ENCODE measurements at places on chromosomes 2 and 18. TPM values are rescaled to one million over a fixed set of nuclear protein-coding genes. Genes with fewer than 3 reads are reported as not detected.

- peak; percentile 47 for DNase-seq
Observed at GRCh38 chr2:206217743-206218142, 56.7 kb upstream of the ZDBF2 start.

GRCh38 chr18:32549248-32550110, 78.8 kb upstream of the GAREM1 start:
- peak; percentile 54 for DNase-seq

SLC5A7 gene
- total RNA-seq, result not detected

SPOPL gene
- total RNA-seq, result 11.5 TPM

DNA sequence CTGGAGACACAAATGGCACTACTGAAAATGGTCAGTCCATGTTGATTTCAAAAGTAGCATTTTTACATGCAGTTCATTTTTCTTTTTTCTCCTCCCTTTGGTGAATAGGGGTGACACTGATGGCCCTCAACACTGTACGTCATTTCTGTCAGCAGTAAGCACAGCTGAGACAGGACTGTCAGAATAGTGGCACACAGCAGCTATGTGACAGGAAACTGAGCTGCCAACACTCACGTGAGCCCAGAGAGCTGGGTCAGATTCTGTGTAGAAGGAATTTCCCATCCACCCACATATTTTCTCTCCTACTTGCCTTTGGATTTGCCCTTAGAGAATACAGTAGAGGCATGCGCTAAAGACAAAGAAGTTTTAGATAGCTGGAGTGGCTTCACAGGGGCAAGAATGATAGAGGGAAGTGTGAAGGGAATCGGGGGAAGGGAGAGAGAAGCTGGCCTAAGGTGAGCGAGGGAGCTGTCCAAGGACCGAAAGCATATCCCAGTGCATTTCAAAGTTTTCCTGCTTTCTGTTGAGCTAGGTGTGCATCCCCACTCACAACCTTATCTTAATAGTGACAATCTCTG, 476.6 kb downstream of the CNTNAP5 start:
- no peak for DNase-seq

EFHD1 gene
- total RNA-seq, result 0.95 TPM

DNA sequence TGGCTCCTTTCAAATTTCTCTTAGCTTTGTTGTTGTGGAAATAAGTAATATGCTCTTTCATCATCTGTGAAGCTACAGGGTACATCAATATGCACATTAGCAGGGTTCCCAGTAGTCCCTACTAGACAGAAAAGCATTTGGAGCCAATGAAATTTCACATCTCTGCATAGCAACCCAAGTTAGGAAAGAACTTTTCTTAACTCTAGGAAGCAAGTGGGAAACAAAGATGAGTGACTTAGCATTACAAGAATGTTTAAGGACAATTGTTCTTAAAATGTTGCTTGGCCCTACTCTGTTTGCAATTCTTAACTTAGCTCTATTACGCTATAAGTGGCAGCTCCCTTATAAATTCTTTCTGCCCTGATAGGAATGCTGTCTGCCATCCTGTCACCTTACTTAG, 39.6 kb downstream of the ZEB2 start:
- no peak for DNase-seq

DNA sequence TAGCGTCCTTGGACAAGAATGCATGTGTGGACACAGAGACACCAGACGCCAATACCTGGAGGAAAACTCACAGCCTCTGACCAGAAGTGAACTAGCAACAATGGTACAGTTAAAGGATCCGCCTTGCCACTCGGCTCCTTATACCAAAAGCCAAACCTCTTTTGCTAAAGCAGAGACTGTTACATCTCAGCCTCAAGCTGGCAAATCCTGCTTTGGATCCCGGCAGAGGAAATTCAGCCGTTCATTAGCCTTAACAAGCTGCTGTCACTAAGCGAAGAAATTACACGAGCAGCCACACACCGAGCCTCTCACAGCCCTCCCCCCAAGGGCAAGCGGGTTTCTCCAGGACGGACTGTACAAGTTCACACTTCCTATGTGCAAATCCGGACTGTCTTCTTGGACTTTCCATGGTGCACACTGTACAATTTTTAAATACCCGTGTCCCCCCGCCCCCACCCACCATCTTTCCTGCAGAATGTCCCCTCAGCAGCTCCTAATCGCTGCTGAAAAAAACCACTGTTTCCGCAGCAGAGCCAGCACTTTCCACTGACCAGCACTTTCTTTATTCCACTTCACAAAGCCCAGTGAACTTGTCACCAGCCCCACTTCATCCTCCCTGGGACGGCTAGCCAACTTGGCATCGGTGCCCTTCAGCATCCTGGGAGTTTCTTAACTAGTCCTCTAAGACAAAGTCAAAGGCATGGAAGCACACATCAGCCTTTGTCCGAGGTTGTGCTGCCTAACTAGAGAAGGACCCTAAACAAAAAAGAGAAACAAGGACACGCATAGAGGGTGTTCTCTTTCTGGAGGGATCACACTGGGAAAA, 1.5 kb downstream of the KLF7 start:
- DNase-seq, result peak; percentile 56

- DNase-seq, result no peak
Observed at GRCh38 chr2:10344105-10345066, 41.7 kb downstream of the HPCAL1 start.

GRCh38 chr2:26668856-26669750, 23.4 kb upstream of the KCNK3 start:
- no peak for DNase-seq

- DNase-seq, result no peak
Observed at GRCh38 chr2:208657468-208657867, 250.9 kb downstream of the PTH2R start.

- DNase-seq, result no peak
Observed at GRCh38 chr2:203694191-203694590, 12.2 kb upstream of the CD28 start.

- DNase-seq, result no peak
Observed at GRCh38 chr2:105824446-105824845, 79.7 kb downstream of the NCK2 start.

- DNase-seq, result no peak
Observed at GRCh38 chr2:156325688-156326525, 6.6 kb downstream of the NR4A2 start.

STARD6 gene
- total RNA-seq, result 0.11 TPM

- DNase-seq, result no peak
Observed at GRCh38 chr2:161173541-161174194, 13.4 kb downstream of the TANK start.

- DNase-seq, result no peak
Observed at GRCh38 chr2:38244301-38244700, 132.8 kb downstream of the ATL2 start.

PRKAG3 gene
- total RNA-seq, result not detected

GRCh38 chr2:34815052-34815741, 1216.1 kb upstream of the FAM98A start:
- no peak for DNase-seq

GRCh38 chr2:27281442-27281841, 787 bp upstream of the TRIM54 start:
- DNase-seq, result no peak

DNA sequence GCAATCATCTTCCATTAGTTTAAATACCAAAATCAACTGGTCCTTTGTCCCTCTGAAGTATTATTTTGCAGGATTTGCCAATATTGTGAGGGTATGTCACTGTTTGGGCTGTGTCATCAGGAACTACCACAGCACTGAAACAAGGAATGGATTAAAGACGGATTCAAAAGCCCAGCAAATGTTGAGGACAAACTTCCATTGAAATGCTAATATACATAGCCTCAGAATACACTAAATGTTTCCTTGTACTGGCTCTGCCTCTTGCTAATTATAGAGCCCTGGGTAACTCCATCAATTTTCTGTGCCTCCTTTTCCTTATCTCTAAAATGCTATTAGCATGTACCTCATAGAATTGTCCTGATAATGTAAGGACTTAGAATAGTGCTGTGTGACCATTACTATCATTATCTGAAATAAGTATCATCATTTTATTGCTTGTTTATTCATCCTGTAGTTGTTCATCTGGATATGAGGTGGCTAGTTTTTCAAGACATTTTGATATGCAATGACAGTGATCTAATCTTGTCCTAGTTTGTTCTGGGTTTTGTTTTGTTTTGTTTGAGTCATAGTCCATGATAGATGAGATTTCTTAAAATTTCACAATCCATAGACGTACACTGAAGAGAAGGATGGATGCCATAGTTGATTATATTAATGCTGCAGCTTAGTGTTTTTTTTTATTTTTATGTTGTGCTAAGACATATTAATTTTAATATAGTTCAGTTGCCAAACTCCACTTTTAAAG, 333.4 kb upstream of the KCNH7 start:
- DNase-seq, result no peak

DNA sequence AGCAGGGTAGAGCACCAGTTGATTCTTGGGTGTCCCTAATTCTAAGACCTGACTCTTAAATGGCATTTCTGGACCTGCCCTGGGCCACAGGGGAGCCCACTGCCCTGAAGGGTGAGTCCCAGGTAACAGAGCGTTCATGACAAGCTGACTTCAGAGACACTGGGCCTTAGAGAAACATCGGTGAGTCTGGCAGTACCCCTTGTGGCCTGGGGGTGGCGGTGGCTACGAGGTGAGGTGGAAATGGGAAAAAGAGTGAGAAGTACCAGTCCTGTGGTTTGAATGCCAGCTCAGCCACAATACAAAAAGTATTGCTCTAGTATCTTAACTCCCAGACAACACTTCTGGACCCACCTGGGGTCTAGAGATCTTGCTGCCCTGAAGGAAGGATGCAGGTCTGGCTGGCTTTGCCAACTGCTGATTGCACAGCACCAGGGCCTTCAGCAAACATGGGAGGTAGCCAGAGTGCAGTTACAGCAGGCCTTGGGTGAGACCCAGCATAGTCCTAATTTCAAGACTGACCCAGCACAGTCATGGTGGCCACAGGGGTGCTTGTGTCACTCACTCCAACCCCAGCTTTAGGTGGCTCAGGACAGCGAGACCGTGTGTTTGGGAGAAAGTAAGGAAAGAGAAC, 44.5 kb downstream of the USP34 start:
- DNase-seq, result peak; percentile 51

LBH gene
- total RNA-seq, result 147 TPM

GREB1 gene
- 11.3 TPM for total RNA-seq

DNA sequence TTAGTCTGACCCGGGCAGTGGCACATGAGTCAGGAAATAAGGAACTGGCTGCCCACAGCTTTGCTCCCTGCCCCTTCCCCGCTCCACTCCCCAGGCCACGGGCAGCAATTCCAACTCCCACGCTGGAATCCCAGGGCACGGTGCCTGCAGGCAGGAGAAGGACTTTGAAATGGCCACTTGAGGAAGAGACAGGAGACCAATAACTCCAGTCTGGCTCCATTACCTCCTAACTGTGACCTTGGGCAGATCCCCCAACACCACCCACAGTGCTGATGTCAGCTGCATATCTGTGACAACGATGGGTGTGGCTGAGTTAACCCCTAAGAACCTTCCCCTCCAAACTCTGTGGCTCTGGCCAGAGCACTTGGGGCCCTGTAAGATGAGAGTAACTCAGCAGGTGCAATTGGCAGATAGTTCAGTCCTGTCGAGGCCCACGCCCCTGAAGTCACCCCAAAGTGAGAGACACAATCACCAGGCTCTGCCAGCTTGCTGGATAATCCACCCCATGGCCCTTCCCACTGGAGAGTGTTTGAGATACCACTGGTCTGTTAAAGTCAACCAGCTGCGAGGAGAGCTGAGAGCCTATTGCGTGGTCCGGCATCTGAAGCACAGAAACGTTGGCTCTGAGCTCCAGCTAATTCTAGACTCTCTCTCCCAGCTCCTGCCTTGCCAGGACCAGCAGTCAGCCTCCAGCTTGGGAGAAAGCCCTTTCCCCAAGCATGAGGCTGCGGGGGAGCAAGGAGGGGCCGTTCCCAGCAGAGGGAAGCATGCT, 175.2 kb downstream of the TNS1 start:
- DNase-seq, result no peak

- no peak for DNase-seq
Observed at GRCh38 chr2:223197046-223197445, 145.1 kb downstream of the KCNE4 start.

GRCh38 chr2:233075966-233076339, 15.8 kb downstream of the INPP5D start:
- no peak for DNase-seq

DNA sequence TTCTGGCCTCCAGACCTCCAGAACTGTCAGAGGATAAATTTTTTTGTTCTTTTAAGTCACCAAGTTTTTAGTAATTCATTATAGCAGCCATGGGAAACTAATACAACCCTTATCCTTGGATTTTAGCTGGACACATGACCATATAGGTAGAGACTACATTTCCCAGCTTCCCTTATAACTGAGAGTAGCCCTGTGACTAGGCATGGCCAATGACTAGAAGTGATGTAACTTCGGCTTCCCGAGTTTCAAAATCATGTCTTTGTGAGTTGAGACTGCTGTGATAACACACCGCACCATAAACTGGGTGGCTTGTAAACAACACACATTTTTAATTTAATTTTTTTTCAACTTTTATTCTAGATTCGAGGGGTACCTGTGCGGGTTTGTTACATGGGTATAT, 134.0 kb upstream of the SERTAD2 start:
- no peak for DNase-seq

DSG3 gene
- total RNA-seq, result not detected

- peak; percentile 27 for DNase-seq
Observed at GRCh38 chr18:46158499-46158898, 54.3 kb downstream of the HAUS1 start.

GRCh38 chr18:79657342-79657996, 22.1 kb upstream of the CTDP1 start:
- no peak for DNase-seq

MDH1 gene
- 302 TPM for total RNA-seq

DNA sequence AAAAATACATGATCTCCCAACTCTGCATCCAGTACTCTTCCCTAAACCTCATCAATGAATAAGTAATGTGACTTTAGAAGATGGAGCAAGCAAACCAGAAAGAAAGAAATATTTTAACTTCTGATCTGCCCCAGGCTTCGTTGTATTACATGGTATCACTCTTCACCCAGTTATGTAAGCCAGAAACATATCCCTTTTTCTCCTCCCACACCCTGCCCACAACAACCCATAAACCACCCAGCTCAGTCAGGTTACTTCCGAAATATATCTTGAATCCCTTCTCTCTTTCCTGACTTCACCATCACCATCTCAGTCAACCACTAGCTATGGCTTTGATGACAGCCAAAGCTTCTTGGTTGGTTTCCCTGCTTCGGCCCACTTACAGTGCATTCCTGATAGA, 295.8 kb upstream of the PARD3B start:
- no peak for DNase-seq

PSMA8 gene
- total RNA-seq, result not detected

DNA sequence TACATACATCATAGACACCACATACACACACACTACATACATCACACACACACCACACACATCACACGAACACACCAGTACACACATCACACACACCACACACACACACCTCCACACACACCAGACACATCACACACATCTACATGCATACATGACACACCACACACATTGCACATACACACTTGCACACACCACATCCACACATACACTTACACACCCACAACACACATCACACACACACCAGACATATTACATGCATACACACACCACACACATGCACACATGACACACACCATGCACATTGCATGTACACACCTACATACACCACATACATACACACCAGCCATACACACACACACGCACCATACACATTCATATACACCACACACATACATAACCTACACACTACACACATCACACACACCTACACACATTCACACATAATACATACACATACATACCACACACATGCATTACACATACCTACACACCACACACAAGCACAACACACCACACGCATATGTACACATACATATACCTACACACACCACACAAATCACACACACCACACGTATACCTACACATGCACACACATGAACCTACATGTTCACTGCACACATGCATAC, 156.5 kb downstream of the NDUFA10 start:
- no peak for DNase-seq

- no peak for DNase-seq
Observed at GRCh38 chr2:147390475-147390874, 454.4 kb upstream of the ACVR2A start.

SALL3 gene
- 4.1 TPM for total RNA-seq
